ENCODE measurements at places on chromosomes 6 and 20.
A peak's percentile ranks its signal among the peaks of the same experiment; 100 is the strongest.

GRCh38 chr20:2163312-2163711, 61.7 kb downstream of the STK35 start:
- DNase-seq = no peak

GRCh38 chr6:7973584-7973983, 63.0 kb upstream of the TXNDC5 start:
- no peak for DNase-seq

- no peak for DNase-seq
Observed at GRCh38 chr20:35434085-35435005, 3.7 kb downstream of the GDF5 start.

- DNase-seq = no peak
Observed at GRCh38 chr6:169866668-169867521, 115.5 kb downstream of the ERMARD start.

DNA sequence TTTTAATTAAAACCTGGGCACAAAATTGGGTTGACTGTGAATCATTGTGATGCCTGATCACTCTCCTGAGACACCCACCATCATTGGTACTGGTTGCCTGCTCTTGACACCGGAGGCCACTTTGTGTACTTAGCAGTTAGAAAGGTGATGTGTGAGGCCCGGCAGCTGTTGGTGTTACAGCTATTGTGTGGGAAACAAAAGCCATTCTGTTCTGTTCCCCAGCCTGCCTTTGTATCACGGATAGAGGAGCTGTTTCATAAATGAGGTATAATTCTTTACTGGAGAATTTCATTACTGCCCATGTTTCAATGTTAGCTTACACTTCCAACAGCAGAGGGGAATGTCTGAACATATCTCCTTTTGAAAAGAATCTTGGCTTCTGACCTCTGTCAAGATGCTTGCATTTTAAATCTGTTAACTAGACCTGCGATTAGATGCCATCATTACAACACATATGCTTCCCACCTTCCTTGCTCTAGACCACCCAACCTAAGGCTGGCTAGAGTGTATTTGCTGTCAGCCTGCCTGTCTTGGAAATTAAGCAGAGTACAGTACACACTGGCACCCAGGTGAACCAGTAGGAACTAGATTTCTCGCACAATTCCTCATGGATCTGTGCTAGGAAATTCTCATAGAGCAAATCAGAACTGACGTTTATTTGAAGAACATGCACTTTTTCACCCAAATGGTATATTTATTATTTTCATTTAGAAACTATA, 142.4 kb upstream of the INSM1 start:
- DNase-seq = peak; percentile 77

DNA sequence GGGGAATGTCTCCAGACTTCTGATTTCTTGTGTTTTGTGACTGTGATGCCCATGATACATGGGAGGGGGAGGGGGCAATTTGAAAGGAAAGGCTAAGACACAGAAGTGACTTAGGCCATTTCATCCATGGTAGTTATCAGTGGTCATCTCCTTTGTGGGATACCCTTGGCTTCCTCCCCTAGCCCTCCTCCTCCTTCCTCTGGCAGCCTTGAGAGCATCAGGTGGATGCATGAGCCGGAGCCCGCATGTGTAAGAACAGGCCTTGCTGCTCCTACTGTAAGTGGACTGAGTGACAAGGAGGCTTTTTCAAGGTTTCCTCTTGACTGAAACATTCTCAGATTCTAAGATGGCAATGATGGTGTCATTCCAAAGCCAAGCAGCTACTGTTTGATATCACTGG, 874 bp downstream of the CD83 start:
- DNase-seq = no peak

DNA sequence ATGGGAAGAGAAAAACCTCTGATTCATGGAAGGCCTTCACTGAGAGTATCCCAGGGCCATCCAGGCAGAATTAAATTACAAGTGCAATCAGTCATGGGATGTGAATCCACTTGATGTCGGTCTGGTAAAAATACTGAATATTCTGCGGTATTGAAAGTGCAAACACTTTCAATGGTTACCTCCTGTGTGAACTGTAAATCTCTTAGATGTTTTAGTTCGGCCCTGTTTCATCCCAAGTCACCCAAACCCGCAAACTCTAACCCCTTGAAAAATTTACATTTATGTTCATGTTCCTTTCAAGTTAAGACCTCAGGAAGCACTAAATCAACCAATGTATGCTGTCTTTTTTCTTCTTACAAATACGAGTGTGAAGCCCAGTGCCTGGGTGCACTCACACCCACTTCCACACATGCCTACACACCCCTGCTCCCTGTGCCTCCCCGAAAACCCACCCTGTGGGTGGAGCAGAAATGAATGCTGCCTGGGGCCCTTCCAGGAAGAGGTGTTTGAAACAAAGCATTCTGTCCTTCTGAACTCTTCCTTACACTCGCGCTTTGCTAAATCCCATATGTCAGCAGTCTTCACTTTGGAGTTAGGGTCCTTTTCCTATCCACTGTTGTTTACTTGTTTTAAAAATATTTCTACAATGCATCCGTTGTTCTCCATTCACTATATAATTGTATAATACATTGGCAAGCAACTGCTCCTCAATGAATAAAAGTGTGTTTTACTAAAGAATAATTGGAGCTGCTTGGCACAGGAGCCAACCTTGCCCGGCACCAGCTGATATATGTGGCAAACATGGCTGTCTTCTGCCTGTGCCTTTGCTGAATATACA, 62.7 kb downstream of the FYN start:
- no peak for DNase-seq

GRCh38 chr6:107607116-107607515, 117.2 kb downstream of the SOBP start:
- DNase-seq = no peak

DNA sequence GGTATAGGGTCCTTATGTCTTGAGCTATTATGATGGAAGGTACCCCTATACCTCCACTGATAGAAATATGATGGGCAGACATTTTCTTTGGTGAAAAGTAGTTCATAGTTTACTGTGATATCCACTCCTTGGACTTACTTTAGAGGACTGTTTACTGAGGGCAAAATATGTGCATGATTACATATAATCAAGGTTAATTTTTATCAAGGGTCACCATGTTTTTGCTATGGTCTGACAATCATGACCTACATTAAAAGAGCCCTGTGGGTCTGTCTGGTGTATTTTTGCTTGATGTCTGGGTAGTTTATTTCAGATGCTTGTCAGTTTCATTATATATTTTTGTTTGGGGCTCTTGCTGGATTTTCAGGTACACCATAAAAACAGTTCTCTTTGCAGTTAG, 40.1 kb downstream of the CDKAL1 start:
- no peak for DNase-seq

DNA sequence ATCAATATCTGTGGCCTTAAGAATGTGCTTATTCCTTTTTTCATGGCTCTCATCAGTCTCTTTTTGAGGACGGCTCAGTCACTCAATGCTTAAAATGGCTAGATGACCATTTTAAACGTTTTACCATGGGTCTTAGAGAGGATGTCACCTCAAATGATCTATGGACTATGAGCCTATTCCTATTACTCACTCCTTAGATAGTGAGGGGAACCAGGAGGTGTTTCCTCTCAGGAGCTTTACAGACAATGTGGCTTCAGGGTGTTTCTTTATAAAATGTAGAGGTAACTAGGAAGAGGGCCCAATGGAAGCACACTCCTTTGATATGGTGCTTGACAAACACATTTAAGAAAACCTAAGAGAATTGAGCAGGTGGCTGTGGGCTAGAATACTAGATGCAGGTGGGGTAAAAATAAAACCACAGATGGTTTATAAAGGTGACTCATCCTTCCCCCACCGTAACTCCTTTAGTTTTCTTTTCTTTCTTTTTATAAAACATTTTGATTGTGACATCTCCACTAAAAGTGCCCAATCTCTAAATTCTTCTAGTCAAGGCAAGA, 1.5 kb upstream of the TMEM200A start:
- no peak for DNase-seq

DNA sequence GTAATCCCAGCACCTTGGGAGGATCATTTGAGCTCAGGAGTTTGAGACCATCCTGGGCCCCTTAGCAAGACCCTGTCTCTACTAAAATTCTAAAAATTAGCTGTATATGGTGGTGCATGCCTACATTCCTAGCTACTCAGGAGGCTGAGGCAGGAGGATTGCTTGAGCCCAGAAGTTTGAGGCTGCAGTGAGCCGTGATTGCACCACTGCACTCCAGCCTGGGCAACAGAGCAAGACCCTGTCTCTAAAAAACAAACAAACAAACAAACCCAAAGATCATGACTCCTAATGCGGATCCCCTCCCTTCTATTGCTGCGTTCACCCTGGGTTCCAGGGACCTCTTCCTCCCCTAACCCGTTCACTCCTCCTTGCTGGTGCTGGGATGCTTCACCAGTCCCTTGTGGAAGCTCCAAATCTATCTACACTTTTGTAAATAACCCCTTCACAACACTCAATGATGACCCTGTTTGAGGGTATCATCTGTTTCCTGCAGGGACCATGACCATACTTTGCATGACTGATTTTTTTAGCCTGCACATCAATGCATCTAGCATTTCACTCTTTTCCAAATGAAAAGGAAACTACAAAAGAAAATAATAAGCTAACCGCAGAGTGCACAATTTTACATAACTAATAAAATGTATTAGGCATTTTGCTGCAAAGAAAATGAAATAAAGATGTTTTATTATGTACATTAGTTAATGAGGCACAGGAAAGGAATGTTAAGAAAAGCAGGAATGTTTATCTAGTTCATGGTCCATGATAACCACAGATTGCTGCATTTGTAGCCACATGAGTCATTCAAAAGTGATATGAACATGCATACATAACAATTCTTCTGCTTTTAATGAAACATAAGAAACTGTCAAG, 30.5 kb upstream of the IPCEF1 start:
- no peak for DNase-seq

DNA sequence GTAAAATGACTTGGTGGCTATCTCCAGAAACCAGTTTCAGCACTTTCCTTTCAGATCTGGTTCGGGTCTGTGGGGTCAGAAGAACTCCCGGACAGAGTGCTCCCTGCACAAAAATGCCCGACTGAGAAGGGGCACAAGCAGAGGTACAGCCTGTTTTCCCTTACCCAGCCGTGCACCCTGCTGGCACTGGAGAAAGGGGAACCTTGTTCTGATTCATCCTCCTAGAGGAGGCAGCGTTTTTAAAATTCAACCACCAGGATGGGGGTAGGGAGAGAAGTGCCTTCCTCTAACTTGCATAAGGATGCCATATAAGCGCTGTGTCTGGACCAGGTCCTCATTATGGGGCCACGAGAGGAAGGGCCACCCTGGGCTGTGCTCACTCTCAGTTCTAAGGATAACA, 17.6 kb downstream of the RIMS4 start:
- DNase-seq = no peak

- no peak for DNase-seq
Observed at GRCh38 chr20:32462900-32463641, 104.9 kb downstream of the ASXL1 start.

DNA sequence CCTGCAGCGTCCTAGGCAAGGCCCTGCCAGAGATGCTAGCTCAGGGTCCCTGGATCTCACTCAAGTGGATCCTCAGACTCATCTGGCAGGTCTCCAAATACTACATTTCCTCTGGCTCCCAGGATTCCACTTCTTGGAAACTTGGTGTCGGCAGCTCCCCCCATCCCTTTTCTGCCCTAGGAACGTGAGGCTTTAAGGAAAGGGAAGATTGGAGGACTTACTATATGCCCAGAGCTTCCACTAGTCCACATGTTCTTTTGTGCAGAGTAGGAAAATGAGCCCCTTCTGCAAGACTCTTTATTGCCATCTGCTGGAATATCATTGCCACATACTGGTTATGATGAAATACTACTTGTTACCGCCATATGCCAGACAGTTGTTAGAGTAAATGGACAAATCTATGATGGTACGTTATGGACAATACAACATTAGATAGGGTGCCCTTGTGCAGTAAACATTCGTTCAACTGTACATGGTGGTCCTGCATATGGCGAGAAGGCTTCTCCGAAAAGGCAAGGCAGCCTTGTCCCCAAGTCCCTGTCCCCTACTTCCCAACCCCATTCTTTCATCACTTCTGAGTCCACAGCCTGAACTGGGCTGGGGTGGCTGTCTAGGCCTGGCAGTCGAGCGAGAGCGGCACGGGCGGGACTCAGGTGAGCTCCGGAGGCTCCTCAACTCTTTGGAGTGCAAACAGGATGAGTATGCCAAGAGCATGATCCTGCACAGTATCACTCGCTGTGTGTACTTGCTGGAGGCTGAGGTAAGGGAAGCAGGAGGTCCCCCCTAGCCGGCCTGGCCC, 780 bp downstream of the ARMC12 start:
- peak; percentile 65 for DNase-seq

DNA sequence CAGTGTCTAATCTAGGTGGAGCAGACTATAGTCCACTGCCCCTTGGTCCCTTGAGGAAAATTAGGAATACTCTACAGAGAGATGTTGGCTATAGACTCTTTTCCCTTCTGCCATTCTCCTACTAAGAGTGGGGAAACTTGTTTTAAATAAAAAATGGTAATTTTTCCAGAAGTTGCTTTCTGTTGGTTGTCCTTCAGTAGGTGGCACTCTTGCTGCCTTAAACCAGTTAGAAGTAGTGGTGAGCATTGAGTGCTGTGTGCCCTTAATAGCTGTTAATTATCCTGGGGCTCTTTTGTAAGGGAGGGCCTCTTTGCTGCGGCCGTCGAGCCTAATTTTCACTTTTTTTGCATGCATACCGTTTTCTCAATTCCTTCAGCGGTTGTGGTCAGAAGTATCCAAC, 2.8 kb downstream of the CMTR1 start:
- no peak for DNase-seq

- no peak for DNase-seq
Observed at GRCh38 chr20:21356386-21356785, 40.9 kb downstream of the NKX2-4 start.

DNA sequence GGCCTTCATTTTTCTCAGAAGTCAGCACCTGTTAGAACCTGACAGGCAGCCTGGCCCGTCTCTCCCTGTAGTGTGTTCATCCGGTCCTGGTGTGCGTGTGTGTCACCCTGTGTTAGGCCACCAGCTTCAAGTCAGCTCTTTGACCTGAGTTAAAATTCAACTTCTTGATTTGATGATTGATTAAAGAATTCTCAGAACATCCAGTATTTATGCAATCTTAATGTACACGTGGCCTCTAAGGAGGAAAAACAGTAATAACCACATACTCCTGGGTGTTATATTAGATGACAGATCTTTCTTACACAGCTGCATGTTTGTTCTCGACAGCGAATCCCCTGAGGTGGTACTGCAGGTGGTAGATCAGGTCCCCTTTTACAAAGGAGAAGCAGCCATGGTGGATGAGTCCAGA, 19.1 kb upstream of the TMEM217 start:
- no peak for DNase-seq

Data from NCI-H2029 (cell line).